ENCODE measurements at places on chromosomes 7 and 10.

- no peak for DNase-seq
Observed at GRCh38 chr10:32911285-32912016, 46.6 kb downstream of the ITGB1 start.

- no peak for DNase-seq
Observed at GRCh38 chr7:68030530-68030929, 1033.9 kb downstream of the TYW1 start.

DNA sequence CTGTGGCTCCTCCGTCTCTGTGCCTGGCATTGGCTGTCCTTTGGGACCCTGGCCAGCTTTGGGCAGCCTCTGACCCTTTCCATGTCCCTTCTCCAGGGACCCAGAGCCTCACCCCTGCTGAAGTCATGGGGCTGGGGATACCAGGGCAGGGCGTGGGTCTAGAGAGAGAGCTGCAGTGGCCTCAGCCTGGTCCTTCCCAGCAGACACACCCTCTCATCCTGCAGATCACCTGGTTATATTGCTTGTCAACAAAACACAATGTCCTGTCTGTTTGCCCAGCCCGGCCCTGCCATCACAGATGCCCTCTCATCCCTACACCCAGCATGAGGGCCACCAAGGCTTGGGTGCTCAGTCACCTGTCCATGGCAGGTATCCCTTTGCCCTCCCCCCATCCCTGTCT lies 1.8 kb downstream of the MUC17 start:
- no peak for DNase-seq

DNA sequence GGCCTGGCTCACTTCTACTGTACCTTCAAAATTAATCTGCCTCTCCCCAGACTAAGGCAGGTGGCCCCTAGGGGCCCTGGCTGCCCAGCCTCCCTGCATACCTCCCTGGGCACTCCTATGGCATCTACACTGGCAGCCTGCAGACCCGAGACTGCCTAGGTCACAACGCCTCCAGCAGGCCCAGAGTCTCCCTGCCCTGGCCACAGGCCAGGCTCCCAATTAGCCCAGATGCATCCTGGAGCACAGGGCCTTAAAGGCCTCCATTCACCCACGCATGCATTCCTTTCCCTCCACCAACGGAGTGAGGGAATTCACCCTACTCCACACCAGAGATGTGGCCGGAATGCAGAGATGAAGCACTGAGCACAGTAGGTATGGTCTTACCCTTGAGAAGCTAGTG lies 1.9 kb downstream of the CHAT start:
- DNase-seq, result no peak

DNA sequence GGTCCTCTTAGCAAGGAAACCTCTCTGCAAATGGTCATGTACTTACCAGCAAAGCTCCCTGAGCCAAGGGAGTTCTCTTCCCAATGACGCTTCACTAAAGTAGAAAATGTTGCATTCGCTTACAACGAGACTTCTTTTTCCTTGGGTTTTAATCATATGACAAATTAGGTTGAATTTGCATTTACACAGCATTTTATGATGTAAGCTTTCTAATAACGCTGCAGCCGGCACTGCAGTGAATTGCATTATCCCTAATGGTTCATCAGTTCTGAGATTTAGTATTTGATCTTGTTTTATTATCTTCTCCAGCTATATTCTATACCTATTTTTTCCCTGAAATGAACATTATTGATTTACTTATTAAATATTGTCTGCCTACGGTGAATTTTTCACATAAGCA lies 339.3 kb upstream of the PFKP start:
- no peak for DNase-seq

DNA sequence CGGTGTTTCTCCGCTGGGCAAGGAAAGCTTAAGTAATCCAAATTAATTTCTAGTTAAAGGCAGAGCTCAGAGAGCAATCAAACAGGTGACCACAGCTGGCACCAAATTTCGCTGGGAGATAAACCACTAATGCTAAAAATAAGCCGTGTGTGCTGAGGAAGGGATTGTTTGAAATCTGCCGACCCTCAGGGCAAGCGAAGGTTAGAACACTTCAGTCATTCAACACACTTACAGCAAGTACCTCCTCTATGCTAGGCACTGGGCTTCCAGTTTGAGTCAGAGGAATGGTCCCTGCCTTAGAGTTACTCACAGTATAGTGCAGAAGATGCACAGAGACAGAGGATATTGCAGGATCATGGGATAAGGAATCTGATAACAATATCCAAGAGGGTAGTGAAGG lies 467.9 kb upstream of the PODXL start:
- DNase-seq, result no peak

DNA sequence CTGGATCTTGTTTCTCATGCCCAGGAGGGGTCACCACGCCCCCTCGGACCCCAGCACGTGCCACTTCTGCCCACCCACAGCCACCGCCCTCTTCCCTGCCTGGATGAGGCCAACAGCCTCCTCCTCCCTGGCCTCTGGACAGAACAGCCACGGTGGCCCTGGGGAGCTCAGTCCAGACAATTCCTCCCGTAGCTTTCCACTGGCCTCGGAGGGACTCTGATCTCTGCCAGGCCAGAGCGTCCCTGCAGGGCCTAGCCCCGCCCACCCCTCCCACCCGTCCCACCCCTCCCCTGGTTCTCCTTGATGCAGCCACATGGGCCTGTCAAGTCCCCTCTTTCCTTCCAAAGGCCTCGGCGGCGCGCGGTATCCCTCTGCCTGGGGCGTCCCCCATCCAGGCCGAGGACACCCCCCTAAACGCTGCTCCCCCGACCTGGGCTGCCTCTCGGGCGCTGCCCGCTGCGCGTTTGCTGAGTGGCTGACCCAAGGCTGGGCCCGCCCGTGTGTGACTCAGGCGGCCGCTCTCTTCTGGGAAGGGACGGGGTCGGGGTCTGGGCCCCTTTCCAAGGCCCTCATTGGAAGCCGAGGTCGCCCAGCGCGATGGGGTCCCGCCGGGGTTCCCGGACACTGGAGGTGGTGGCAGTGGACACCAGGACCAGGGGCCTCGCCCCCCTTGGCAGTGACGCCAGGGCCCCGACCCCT lies 557 bp downstream of the TMEM120A start:
- DNase-seq, result peak; percentile 62

Measured in GM19239 (cell line).